ENCODE measurements at places on chromosomes 2 and 18. TPM values are rescaled to one million over a fixed set of nuclear protein-coding genes. Genes with fewer than 3 reads are reported as not detected.

DNA sequence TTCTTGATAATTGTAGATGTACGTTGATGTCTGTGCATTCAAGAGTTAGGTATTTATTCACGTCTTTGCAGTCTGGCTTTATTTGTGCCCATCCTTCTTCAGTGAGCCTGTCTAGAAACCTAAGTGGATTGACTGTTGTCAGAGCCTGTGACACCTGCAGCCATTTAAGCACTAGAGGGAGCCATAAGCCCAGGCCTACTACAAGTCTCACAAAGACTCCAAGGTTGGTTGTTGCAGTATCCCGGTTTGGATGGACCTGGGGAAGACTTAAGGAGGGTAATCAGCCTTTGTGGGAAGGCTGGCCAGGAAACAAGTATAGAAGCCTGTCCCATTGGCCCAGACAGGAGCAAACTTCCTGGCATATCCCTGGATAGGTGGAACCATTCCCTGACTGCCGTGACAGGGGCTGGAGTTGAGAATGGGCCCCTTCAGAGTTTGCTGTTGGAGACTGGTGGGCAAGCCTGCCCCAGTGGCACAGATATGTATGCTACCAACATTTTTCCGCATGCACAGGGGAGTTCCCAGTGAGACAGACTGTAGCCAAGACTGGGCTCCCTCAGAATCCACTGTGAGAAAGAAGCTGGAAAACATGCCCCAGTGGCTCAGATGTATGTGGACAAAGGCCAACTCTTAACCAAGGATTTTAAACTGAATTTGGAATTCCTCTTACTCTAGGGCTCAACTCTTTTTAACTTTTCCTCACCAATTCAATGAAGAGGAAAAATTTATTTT is 9.3 kb upstream of the LRRC30 start:
- H3K4me3 ChIP-seq: no peak overlapping the region
- no peaks in the 10 kb centered on the region for H3K4me1 ChIP-seq
- H3K27me3 ChIP-seq: no peaks in the 10 kb centered on the region
- DNase-seq: peak; percentile 95
- no peaks in the 10 kb centered on the region for H3K36me3 ChIP-seq

- no peak overlapping the region for H3K27ac ChIP-seq
- no peaks in the 10 kb centered on the region for H3K27me3 ChIP-seq
- no peak overlapping the region for H3K4me3 ChIP-seq
- H3K36me3 ChIP-seq: no peaks in the 10 kb centered on the region
- DNase-seq: no peak
Observed at GRCh38 chr2:12116228-12116750, 369.9 kb downstream of the LPIN1 start.

DNA sequence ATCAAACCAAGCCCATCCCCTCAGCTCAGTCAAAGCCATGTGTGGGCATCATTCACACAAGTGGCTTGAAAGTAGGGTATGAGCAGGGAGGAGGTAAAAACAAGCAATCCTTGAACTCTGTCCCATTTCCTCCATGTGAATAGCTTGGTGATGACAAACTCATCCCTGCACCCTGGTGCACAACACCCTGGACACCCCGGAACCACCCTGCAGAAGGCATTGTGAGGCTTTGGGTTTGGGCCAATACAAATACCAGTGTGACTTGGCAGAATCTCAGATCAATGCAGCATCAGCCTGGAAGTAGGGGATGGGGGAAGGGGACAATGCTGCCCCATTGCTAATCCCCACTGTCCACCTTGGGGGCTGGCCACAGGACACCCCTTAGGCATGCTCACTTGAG is 28.6 kb downstream of the TGFA start:
- peaks cover 9% of the 10 kb centered on the region for H3K4me1 ChIP-seq
- no peaks in the 10 kb centered on the region for H3K27me3 ChIP-seq
- no peak overlapping the region for H3K27ac ChIP-seq
- no peaks in the 10 kb centered on the region for H3K36me3 ChIP-seq
- H3K4me3 ChIP-seq: no peak overlapping the region

DNA sequence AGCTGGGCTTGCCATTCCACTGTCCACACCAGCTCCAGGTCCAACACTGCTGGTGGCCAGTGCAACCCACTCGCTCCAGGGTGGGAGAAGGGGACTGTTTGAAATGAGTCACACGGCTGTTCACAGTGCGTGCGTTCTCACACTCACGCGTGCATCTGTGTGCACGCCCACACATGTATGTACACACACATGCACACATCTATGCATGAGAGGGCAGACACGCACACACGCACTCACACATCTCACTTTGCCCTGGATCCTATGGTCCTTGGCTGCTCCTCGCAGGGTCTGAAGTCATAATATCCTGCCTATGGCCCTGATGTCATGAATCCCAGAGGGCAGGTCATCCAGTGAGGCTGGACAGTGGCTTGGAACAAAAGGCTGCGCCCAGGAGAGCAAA is 182.8 kb downstream of the EIPR1 start:
- no peaks in the 10 kb centered on the region for H3K36me3 ChIP-seq
- H3K4me1 ChIP-seq: peaks cover 9% of the 10 kb centered on the region
- no peak overlapping the region for H3K27ac ChIP-seq
- H3K27me3 ChIP-seq: no peaks in the 10 kb centered on the region
- H3K4me3 ChIP-seq: no peak overlapping the region

DNA sequence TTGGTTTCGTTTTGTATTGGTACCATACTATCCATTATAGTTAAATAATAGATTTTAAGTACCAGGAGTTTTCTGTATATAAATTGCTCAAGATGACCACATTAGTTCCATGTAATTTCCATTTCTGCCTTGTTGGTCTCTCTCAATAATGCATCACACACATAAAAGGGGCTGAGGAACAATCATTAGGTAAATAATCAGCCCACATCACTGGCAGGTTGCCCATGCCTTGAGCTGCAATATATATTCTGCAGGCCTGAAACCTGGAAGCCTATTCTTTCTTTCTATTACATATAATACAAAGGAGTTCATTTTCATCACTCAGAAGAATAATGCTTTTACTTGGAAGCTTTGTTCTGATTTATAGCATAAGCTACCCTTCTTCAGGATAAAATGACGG is 616.1 kb upstream of the PKDCC start:
- H3K36me3 ChIP-seq: no peaks in the 10 kb centered on the region
- H3K4me3 ChIP-seq: no peak overlapping the region
- H3K27ac ChIP-seq: no peak overlapping the region
- no peaks in the 10 kb centered on the region for H3K4me1 ChIP-seq
- no peak for DNase-seq

GRCh38 chr2:45965871-45966498 is 314.5 kb downstream of the PRKCE start:
- no peak for DNase-seq
- no peaks in the 10 kb centered on the region for H3K36me3 ChIP-seq
- H3K27me3 ChIP-seq: no peaks in the 10 kb centered on the region

- H3K4me3 ChIP-seq: no peak overlapping the region
- no peak overlapping the region for H3K27ac ChIP-seq
- no peaks in the 10 kb centered on the region for H3K36me3 ChIP-seq
- H3K27me3 ChIP-seq: no peaks in the 10 kb centered on the region
- no peak for DNase-seq
Observed at GRCh38 chr18:46379323-46379950, 275.3 kb downstream of the HAUS1 start.

DNA sequence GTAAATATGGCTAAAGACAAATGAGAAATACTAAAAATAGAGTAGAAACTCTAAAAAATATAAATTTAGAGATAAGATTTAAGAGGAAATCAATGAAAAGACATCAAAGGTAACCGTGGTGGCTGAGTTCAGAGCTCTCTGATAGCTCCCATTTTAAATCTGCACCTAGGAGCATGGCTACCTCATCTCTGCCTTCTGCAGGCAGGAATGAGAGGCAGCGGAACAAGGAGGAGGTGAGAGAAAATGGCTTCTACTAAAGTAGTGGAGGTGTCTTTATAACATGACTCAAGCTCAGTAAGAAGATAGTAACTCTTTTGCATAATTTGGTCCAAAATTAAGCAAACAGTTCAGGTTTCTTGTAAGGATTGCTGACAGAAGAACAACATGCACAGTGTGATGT is 758.7 kb upstream of the FSHR start:
- no peaks in the 10 kb centered on the region for H3K27me3 ChIP-seq
- no peak overlapping the region for H3K4me3 ChIP-seq
- no peak overlapping the region for H3K27ac ChIP-seq
- H3K36me3 ChIP-seq: no peaks in the 10 kb centered on the region
- peak; percentile 42 for DNase-seq

DNA sequence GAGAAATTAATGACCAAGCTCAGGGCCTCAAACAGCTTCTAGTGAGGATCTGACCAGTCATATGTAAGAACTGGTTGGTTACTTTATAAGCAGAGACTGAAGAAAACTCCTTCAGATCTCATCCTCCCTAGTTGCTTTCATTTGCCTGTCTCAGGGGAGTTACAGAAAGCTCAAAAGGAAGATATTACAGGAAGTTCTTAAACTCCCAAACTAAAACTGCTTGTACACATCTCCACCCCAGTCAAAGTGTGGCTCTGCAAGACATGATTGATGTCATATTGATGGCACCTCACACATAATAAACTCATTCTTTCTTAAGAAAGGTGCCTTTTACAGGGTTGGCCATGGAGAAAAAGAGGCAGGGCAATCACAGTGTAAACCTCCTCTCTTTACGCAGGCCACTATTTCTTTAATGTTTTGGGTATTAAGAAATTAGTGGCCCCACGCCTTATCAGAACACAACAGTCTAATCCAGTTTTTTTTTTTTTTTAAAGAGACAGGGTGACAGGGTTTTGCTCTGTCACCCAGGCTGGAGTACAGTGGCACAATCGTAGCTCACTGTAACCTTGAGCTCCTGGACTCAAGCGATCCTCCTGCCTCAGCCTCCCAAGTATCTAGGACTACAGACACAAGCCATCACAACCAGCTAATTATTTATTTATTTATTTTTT is 62.6 kb upstream of the STK17B start:
- no peaks in the 10 kb centered on the region for H3K4me1 ChIP-seq
- no peaks in the 10 kb centered on the region for H3K27me3 ChIP-seq
- H3K4me3 ChIP-seq: no peak overlapping the region
- H3K36me3 ChIP-seq: no peaks in the 10 kb centered on the region

GRCh38 chr2:220811115-220811514 is 761.0 kb downstream of the EPHA4 start:
- no peak overlapping the region for H3K4me3 ChIP-seq
- no peak for DNase-seq
- no peaks in the 10 kb centered on the region for H3K27me3 ChIP-seq
- no peaks in the 10 kb centered on the region for H3K36me3 ChIP-seq
- no peaks in the 10 kb centered on the region for H3K4me1 ChIP-seq
- no peak overlapping the region for H3K27ac ChIP-seq

Gene C2orf80
- 0.92 TPM for polyA plus RNA-seq

Gene EFHD1
- polyA plus RNA-seq: 6.4 TPM

Gene CFAP53
- polyA plus RNA-seq: 0.23 TPM

Gene ABCG5
- 0.14 TPM for polyA plus RNA-seq

Gene LMAN1
- 131 TPM for polyA plus RNA-seq

Gene MZT2A
- 141 TPM for polyA plus RNA-seq

Data from GM23338 (cell line).